ENCODE measurements at places on chromosomes 2 and 18.

- DNase-seq = no peak
These were observed 38.0 kb downstream of the ADNP2 start for GRCh38 chr18:80147037-80147417.

GRCh38 chr18:59737776-59738300 lies 40.6 kb upstream of the CCBE1 start:
- no peak for DNase-seq

GRCh38 chr2:74536166-74536950 lies 6.6 kb downstream of the HTRA2 start:
- DNase-seq = peak; percentile 17

DNA sequence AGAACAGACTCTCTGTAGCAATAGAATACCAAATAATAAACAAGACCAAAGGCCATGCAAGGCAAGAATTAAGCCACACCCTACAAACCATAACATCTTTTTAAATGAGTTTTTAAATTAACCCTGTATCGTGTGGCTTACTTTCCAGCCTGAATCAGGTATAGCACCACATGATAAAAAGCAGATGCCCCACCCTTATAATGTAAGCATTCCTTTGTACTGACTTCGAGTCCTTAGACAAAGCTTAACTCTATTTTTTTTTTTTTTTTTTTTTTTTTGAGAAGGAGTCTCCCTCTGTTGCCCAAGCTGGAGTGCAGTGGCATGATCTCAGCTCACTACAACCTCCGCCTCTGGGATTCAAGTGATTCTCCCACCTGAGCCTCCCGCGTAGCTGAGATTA lies 1.7 kb upstream of the C2orf42 start:
- DNase-seq = no peak

- no peak for DNase-seq
These were observed 93.4 kb downstream of the DGKD start for GRCh38 chr2:233447506-233448219.

GRCh38 chr2:103738108-103738507 lies 976.3 kb downstream of the TMEM182 start:
- DNase-seq = no peak

GRCh38 chr2:240311821-240312220 lies 123.6 kb upstream of the GPC1 start:
- no peak for DNase-seq

DNA sequence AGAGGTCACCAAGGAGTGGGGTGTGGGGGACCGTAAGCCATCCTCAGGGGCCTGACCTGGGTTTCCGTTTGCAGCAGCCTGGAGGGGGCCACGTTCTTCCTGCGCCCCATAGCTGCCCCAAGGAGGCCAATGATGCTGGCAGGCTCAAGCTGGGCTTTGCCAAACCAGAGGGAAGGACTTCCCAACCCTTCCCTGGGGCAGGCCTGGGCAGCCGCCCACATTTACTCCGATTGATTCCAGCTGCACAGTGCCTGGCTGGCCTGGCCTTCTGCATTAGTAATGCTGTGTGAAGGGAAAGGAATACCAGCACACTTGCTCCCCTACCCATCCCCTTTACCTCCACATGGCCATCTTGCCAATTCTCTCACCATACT lies 360.6 kb upstream of the SLC14A2 start:
- DNase-seq = no peak

DNA sequence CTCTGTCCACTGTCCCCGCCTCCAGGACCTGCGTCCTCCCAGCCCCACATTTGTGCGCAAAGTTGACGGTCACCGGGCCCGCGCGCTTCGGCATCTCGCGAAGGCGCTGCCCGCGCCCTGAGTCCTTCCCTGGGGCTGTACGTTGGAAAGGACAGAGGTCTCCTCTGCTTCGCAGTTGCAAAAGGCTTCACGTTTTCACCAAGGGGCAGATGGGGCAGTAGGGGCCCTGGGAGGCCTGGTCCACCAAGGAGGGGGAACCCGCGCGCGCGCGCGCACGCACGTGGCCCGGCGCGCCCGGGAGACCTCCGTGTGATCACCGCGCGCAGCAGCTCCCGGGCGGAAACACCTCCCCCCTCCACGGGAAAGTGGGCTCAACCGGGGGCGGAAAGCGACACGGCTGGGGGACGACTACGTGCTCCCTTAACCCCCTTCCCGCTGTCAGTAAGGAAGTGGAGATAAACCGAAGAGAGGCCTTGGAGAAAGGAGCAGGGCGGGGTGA lies 21.9 kb downstream of the TEX44 start:
- DNase-seq = peak; percentile 73

DNA sequence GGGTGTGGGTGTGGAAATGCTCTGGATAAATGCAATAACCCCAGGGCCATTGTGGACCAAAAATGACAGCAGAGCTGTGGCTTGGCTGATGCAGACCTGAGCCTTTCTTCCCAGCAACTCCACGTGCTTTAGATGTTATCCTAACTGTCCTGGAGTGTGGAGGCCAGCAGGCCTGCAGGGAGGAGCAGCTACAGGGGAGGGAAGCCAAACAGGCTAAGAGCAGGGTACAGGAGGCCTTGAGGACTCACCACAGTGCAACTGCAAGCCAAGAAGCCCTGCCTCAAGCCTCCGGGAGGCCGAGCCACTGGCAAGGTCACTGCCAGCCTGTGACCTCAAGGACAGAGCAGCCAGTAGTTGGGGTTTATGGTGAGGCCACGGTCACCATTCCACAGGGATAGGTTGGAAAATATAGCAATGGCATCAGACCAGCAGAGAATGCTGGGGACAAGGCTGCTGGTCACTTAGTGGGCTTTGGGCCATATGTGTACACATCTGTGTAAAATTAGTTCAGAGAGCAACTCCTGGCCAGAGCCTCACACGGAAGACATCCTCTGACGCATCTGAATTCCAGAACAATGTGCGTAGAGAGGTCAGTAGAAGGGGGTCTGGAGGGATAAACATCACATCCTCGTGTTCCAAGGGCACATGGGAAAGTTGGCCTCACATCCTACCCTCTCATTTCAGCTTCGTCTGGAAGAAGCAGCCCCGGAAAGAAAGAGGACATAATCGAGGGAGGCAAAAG lies 76.2 kb upstream of the UPP2 start:
- no peak for DNase-seq

- no peak for DNase-seq
These were observed 1060.0 kb upstream of the DDX18 start for GRCh38 chr2:116754381-116755101.

DNA sequence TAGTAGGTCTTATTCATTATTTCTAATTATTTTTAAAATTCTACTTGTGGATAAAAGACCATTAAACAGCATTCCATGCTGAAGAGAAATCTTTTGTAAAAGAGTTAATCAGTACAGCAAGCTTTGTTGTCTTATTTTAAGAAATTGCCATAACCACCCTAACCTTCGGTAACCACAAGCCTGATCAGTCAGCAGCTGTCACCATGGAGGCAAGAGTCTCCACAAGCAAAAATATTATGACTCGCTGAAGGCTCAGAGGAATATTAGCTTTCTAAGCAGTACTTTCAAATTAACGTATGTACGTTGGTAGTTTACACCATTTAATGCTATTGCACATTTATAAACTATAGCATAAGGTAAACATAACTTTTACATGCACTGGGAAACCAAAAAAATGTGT lies 650.5 kb upstream of the LINC00305 start:
- DNase-seq = no peak

DNA sequence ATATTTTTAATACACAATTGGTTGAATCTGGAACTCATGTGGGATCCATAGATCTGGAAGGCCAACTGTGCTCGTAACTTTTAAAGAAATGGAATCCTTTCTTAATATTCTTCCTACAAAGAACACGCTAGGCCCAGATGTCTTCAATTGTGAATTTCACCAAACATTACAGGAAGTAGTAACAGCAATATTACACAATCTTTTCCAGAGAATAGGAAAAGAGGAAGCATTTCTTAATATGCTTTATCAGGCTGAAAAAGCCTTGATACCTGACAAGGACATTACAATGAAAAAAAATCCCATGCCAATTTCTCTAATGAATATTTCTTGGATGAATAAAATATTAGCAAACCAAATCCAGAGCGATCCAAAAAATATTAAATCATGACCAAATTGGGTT lies 80.3 kb upstream of the HAAO start:
- DNase-seq = no peak

GRCh38 chr2:199814101-199814816 lies 36.7 kb downstream of the FTCDNL1 start:
- no peak for DNase-seq

- no peak for DNase-seq
These were observed 87.5 kb downstream of the DYSF start for GRCh38 chr2:71540818-71541217.

DNA sequence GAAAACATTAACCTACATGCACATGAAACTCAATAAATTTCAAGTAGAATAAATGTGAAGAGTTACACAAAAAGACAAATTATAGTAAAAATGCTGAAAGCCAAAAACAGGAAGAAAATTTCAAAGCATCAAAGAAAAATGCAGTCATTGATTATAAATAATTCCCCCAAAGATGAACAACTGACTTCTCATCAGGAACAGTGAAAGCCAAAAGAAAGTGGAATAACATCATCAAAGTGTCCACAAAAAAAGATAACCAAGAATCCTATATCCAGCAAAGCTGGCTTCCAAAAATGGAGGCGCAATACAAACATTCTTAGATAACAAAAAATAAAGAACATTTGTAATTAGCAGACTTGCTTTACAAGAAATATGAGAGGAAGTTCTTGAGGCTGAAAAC lies 161.6 kb downstream of the CMPK2 start:
- DNase-seq = no peak

DNA sequence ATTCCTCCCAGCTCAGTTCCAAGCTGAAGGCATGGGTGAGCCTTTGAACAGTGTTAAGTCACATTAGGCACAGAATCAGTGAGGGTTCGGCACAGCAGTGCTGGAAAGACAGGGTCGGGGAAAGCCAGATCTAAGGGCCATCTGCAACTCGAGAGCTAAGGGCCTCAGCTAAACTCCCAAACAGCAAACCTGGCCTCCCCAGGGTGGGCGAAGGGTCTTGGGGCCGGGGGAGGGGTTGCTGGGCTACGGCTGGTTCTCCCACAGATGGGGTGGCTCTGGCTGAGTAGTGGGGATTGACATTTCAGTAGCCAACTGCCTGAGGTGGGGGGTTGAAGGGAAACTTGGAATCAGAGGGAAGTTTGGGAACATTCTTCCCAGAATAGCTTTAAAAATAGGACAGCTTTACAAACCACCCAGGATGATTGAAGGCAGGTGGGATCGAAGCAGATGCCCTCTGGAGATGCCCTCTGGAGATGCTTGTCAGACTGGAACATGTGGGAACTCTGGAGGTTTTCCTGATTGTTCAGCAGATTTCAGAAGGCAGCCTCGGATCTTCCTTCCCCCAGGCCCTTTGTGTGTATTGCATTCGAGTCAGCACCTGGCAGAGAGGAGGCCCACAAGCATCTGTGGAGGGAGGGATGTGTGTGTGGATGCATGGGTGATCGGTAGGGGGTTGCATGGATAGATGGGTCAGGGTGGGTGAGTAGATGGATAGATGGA lies 156.4 kb downstream of the SMAD7 start:
- no peak for DNase-seq

DNA sequence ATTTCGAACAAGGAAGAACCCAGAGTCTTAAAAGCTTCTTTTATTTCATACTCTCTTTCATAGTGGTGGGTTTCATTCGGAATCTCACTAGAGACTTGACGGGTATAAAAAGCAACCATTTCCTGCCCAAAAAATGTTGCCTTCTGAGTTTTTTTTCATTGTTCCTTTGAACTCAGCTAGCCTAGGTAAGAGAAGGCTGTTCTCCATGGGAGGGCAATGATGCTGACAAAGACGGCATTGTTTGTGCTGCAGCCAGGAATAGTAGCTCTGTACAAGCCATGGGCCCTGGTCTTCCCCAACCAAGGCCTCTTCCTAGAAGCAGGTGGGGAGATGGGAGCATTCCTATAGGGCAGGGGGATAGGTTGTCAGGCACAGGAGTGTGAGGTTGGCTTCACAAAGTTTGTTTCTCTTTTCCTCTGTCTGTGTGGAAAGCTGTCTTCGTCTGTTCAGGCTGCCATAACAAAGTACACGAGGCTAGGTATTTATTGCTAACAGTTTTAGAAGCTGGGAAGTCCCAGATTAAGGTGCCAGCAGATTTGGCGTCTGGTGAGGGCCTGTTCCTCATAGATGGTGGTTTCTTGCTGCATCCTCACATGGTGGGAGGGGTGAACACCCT lies 405.1 kb downstream of the NBAS start:
- no peak for DNase-seq

- DNase-seq = no peak
These were observed 48.7 kb upstream of the AGAP1 start for GRCh38 chr2:235445116-235445515.

DNA sequence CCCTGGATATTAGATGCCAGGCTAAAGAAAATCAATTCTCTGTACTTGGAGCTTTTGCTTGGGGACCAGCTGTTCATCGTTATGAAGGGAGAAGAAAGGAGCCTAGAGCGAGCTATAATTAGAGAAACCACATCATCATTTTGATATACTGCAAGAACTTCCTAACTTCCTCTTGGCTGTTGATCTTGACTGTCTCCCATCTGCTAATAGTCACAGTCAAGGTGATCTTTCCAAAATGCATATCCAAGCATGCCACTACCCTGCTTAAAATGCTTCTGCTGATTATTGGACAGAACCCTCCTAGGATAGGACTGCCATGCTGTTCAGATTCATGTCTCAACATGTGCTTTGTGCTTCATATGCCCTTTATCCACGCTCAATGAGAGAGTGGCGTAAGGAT lies 54.8 kb downstream of the RAPGEF4 start:
- DNase-seq = no peak

DNA sequence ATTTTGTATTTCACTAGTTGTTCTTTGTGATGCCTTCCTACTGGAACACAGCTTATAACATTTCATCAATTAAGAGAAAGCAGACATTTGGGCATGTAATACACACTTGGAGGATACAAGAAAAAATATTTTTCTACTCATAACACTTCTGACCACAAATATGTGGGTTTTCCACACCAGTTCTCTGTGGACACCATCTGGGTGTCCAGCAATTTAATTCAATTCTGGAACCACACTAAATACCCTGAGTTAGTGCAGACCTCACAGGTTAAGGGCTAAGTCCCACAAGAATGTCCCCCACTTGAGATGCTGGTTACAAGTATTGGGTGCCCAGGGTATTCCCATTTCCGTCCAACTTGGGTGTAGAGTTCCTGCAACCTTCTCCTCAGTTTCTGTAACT lies 91.1 kb upstream of the SKOR2 start:
- no peak for DNase-seq

DNA sequence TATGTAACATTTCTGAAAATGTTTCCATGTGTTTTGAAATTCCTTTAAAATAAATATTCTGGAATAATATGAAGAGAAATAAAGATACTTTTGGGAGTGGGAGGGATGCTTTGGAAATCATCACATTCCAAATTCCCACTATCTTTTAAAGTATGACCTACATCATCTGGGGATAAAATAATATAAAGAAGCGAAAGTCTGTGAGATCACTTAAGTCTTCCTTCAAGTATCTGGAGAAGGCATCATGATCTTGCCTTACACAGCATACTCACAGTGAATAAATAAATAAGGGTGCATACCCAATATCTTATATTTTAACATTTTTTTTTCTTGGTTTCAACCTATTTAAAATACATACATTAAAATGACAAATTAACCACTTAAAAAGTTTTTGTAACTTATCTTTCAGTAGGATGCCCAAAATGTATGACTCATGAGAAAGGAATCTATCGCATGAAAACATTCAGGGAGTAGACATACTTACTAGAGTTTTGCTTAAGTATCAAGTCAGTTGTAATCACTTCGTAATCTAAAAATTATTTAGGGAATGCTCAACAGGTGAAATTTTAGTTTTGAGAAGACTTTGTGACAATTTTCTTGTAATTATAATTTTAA lies 248.3 kb upstream of the COL3A1 start:
- DNase-seq = no peak
